ENCODE measurements at places on chromosomes 2 and 18.

GRCh38 chr2:88874063-88874657, 182.7 kb downstream of the RPIA start:
- DNase-seq, result peak; percentile 32

GRCh38 chr2:238591732-238592131, 165.0 kb downstream of the ASB1 start:
- no peak for DNase-seq

DNA sequence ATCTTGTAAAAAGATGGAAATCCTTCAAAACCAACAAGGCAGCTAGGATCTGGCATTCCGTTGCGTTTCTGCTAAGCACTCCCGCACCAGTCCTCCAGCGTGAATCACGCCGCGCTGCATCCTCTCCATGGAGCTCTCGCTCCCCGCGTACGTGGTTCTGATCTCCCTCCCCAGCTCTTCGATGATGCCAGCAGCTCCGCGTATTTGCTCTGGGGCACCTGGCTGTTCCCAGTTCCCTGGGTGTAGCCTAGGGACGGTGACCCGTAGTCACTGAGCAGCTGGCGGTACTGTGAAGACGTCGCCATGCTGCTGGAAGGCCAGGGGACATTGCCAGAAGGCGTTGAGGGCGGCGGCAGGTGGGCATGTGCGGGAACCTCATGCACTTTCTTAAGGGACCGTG, 407.5 kb downstream of the RNF144A start:
- DNase-seq, result no peak

- DNase-seq, result no peak
These were observed 112.9 kb downstream of the LTBP1 start for GRCh38 chr2:33059471-33060156.

- DNase-seq, result no peak
These were observed 37.1 kb downstream of the NHEJ1 start for GRCh38 chr2:219123356-219124135.

- DNase-seq, result no peak
These were observed 632.2 kb downstream of the SLC4A3 start for GRCh38 chr2:220259662-220260061.
